NCI-H1048 (cell line): ENCODE measurements at places on chromosomes 7 and 10.

DNA sequence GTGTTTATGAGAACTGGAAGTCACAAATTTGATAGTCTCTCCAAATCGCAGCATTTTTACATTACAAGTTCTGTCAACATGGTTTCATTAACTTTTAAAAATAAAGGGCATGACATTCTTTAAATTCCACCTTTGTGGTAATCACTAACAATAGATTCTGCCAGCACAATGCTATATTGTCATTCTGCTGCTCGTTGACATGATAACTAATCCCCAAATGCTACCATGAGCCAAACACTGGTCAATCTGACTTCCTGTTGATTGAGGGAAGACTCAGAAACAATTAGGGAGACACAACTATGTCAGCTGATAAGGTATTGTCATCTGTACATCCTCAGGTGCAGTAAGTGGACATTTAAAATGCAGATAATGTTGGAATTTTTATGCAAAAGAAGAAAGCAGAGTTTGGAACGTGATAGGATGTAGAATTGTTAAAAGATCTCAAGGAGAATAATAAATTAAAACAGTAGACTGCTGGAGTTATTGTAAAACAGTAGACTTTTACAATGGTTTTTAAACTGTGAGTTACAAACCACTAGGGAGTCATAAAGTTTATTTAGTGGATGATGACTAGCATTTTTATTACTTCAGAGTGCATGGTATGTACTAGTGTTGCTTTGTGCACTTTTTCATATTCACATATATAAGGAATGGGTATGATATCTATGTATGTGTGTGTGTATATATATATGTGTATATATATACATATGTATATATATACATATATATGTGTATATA, 126.4 kb upstream of the DKK1 start:
- no peak for DNase-seq

DNA sequence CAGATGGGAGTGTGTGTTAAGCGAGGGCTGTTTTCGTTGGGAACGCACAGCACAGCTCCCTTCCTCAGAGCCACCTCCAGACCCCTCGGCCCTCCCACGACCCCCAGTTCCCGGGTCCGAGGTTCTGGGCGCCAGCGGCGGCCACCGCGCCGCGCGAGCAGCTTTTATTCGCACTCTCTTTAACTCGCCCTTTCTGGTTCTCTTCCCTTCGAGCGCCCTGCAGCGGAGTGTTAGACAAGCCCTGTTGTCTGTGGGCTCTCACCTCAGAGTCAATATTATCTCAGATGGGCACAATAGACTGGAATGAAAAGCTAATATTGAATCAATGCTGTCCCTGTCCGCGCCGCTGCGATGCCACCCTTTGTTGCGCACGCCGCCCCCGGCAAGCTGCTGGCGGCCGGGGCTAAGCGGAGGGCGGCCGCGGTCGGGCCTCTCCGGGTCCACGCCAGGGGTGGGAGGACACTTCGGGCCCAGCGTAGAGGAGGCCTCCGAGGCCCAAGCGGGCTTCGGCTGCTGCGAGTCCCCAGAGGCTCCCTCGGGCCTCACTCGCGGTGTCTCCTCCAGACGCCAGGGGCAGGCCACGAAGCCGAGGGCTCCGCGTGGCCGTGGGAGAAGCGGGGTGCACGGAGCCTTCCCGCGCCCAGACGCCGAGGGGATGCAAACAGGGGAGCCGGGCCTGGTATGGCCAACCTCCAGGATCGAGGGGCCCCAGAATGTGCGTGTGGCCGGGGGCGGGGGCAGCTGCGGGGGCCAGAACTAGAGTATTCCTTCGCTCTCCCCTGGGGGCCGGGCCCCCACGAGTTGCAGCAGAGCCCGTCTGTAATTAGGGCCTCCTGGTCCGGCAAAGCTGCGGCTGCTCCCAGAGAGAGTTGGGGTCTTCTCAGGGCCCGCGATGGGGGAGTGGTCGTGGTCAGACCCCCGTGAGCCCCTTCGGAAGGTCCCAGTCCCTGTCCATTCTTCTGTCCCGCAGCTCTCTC, 7.9 kb upstream of the EMX2 start:
- DNase-seq, result no peak

DNA sequence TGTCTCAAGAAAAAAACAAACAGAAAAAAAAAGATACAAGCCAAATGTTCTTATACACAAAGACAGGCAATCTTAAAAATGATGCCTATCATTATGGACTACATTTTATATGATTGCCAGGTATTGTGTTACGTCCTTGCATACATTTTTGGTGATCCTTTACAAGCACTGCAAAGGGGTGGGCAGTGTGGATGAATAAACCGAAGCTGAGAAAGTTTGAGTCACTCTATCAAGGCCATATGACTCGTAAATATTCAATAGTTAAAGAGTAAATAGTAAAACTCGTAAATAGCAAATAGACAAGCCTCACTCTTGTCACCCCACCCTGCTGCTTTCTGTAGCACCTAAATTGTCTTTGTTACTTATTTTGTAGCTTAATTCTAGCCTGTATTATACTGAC, 326.2 kb downstream of the FRMD4A start:
- DNase-seq, result no peak

DNA sequence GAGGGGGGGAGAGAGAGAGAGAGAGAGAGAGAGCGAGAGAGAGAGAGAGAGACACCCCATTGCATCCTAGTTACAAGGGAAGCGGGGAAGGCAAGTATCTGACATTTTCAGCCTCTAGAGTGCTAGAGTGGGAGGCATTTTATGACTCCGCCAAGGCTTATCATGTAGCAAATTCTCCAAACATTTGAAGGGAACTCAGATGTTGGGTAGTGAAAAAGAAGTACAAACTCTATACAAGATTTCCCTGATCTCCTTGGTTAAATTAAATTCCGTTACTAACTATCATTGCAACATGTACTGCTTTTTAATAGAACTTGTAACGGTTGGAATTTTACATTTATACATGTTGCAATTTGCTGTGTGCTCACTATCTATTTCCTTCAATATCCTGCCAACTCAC, 83.4 kb upstream of the FAM3C start:
- DNase-seq, result no peak

GRCh38 chr7:32163141-32163806, 93.1 kb upstream of the PDE1C start:
- DNase-seq, result no peak

DNA sequence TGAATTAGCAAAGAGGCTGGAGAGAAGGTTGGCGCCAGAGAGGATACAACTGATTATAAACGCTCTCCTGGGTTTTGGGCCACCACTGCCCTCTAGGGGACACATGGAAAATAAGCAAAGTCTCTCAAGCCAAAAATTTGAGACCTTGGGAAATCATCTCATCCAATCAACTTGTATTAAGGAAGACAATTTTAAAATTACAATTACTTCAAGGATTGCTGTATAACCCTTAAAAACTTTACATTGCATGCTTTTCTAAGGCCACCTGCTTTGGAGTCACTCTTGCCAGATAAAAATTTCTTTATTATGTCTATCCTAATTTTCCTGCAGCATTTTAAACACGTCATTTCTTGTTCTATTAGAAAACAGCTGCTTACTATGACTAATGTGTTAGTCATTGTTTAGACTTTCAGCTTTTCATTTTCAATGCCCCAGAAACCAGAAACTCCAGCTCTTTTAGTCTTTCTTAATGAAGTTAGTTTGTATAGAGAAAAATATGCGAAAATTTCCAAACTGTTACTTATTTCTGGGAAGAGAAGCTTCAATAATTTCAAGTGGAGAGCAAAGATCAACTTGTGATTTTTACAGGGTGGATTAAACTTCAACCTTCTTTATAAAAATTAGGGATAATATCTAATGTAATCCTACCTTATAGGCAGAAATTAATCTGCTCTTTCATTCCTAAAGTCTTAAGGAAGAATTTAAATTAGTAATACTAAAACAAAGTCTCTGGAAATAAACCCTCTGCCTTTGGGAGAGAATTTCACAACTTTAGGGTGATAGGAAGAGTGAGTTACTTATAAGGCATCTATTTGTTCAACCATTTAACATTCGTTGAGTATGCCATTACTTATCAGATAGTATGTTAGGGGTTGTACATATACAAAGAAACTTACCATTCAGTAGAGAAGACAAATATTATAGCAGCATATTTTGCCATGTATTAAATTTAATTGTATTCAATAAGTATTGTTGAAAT, 20.6 kb upstream of the RHOBTB1 start:
- DNase-seq, result peak; percentile 55

GRCh38 chr10:120760253-120760652, 90.9 kb upstream of the WDR11 start:
- DNase-seq, result no peak

DNA sequence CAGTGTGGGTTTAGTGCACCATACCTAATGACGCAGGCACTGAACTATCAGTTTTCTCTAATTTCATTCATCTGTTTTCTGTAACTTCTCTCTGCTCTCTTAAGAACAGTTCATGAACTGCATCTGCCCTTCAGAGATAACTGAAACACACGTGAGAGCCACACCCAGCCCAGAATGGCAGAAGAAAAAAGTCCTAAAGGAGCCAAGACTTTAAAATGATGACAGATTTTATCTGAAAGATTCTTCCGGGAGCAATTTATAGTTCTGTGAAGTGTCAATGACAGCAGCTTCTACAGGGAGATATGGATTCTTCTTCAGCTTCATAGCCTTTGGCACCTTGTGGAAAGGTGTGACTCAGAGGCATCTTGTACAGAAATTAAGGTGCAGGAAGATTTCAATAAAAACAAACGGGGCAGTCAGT, 211.5 kb upstream of the SLC26A5 start:
- DNase-seq, result no peak

DNA sequence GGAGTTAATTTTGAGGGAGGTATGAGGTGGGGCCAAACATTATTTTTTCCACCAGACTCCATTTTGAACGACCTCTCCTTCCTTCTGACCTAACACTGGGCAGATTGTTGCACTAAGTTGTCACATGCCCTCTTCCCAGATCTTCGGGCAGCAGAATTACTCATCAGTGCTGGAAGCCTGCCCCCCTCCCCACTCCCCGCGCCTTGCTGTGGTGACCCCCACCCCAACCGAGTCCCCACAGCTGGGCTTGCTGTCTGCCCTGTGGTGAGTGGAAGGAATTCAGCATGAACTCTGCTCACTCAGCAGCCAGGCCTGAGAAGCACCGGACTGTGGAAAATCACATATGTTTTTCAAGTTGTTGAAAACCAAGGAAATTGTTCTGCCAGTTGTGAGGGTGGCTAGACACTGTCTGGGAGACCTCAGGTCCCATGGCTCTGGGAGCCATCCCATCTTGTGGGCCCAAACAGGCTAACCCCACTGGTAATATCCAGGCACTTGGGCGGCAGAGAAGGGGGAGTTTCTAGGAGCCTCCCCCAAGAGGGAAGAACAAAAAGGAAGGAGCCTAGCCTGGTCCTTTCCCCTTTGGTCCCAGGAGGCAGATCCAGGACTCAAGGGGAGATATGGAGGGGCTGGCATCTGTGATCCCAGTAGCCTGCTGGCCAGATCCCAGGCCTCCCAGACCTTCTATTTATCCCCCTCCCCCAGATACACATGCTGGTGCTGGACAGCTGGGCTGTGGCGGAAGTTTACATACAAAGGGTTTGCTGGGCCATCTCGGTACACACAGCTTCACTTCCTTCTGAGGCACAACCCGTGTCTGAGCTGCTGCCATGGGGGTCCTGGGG, 3.5 kb upstream of the AEBP1 start:
- no peak for DNase-seq
